NCI-H2171 treated with DMSO at 0.1 percent for 48 hours (cell line): ENCODE measurements at places on chromosomes 16 and 17.

DNA sequence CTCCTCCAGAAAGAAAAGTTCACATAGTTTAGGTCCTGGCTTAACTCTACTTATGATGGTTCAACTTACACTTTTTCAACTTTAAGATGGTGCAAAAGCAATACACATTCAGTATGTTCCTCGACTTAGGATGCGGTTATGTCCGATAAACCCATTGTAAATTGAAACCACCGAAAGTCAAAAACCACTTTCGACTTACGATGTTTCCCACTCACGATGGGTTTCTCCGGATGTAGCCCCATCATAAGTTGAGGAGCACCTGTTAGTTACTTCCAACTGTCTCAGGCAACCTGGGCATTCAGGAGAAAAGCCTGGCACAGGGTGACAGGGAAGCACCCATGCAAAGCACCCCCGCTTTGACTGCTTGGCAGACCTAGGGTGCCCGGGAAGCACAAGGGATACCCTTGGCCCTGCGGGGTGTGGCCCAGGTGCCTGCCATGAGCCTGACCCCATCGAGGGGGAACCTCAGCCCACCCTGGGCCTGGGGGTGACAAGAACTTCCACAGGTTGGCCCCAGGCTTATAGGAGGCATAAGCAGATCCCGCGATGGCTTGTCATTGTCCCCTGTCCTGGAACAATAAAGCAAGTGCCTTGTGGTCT is 14.0 kb downstream of the UNC119 start:
- no peak for DNase-seq

DNA sequence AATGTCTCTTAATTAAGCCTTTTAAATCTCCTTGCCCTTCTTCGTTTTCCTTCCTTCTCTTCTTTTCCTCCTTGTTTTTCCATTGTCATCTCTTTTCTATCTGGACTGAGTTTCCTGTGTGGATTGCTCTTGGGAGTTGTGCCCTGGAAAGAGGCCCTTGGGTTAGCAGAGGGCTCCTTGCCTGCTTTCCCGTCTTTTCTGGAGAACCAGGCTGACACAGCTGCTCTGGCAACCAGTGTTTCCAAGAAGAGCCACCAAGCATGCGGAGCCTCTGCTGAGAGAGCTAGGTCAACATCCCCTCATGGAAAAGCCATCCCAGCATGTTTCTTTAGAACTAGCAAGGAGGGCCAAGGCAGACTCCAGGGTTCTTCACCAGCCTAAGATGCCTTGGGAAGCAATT is 75.4 kb downstream of the HLF start:
- no peak for DNase-seq

- no peak for DNase-seq
Measured at GRCh38 chr17:57609878-57610270, 135.2 kb downstream of the CCDC182 start.

DNA sequence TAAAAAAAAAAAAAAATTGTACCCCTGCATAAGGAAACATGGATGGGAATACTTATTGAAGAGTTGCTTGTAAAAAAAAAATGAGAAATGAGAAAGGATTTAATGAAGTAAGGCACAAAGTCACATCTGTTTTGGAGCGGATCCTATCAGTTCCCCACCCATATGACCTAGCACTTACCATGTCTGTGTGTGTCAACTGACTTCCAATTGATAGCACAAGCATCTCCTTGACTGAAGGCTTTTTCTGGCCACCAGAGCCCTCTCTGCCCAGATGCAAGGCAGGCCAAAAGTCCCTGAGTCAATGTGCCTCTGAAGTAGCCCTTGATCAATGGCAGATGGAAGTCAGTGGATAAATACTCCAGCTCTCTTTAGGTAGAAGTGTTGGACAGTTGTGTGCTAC is 13.4 kb upstream of the NLK start:
- DNase-seq = no peak
